ENCODE measurements at places on chromosomes 4 and X. TPM values are rescaled to one million over a fixed set of nuclear protein-coding genes. Genes with fewer than 3 reads are reported as not detected.

Gene OPRPN
- total RNA-seq: not detected

Gene FGF2
- total RNA-seq: 13.0 TPM

Gene CNGA1
- 0.39 TPM for total RNA-seq

Gene CETN2
- total RNA-seq: 33.3 TPM

Gene C4orf36
- total RNA-seq: 3.1 TPM

DNA sequence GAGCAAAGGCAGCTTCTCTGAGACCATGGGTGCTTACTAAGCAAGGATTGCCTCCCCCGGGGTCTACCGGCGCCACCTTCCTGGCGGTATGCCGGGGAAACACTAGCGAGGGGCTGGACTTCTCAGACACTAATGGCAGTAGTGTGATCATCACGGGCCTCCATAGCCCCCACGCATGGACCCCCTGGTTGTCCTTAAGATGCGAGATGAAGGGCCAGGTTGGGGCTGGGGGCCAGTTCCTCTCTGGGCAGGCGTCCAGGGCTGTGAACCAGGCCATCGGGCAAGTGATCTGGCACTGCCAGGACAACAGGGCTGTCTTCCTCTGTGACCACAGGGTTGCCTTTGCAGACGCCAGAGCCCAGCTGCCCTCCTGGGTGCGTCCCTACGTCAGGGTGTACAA lies 60.7 kb downstream of the ALPK1 start:
- DNase-seq: no peak
- H3K27ac ChIP-seq: no peak overlapping the region
- no peak overlapping the region for H3K4me3 ChIP-seq
- no peaks in the 10 kb centered on the region for H3K4me1 ChIP-seq
- H3K27me3 ChIP-seq: no peaks in the 10 kb centered on the region
- H3K36me3 ChIP-seq: no peaks in the 10 kb centered on the region

DNA sequence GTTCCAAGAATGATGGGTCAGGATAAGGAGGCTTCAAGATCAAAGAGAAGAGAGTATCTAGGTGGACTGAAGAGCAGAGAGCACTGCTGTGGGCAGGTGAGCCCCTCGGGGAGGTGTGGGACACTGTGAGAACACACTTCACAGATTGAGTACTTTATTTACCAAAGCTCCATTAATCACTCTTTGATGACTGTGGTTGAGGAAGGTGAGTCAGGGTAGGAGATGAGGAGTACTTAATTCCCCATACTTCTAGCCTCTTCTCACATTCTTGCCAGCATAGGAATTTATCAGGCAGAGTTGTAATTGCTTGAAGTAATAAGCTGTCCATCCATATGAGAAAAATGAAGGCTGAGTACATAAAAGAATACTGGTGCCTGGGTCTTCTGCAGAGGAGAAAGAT lies 375.3 kb downstream of the PCDH10 start:
- H3K36me3 ChIP-seq: no peaks in the 10 kb centered on the region
- H3K27me3 ChIP-seq: no peaks in the 10 kb centered on the region
- H3K4me3 ChIP-seq: no peak overlapping the region
- no peak overlapping the region for H3K27ac ChIP-seq

GRCh38 chrX:108396188-108396891 lies 41.9 kb downstream of the COL4A6 start:
- no peaks in the 10 kb centered on the region for H3K36me3 ChIP-seq
- no peaks in the 10 kb centered on the region for H3K4me1 ChIP-seq
- H3K4me3 ChIP-seq: no peak overlapping the region

DNA sequence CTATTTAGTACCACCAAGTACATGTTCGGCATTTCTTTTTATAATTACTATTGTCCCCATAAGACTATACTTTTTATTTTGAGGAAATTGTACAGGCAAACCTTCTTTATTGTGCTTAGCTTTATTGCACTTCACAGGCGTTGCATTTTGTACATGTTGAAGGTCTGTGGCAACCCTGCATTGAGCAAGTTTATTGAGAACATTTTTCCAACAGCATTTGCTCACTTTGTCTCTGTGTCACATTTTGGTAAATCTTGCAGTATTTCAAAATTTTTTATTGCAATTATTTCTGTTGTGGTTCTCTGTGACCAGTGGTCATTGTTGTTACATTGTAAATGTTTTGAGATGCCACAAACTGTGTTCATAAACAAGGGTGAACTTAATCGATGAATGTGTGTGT lies 10.8 kb upstream of the CXCL5 start:
- H3K4me3 ChIP-seq: no peak overlapping the region
- no peaks in the 10 kb centered on the region for H3K36me3 ChIP-seq
- no peak overlapping the region for H3K27ac ChIP-seq
- no peaks in the 10 kb centered on the region for H3K4me1 ChIP-seq
- DNase-seq: no peak

GRCh38 chr4:38609614-38610013 lies 54.4 kb upstream of the KLF3 start:
- H3K27ac ChIP-seq: no peak overlapping the region
- H3K36me3 ChIP-seq: no peaks in the 10 kb centered on the region
- no peak for DNase-seq
- no peak overlapping the region for H3K4me3 ChIP-seq
- peaks cover 14% of the 10 kb centered on the region for H3K4me1 ChIP-seq

GRCh38 chr4:65917486-65917885 lies 247.2 kb upstream of the EPHA5 start:
- H3K4me1 ChIP-seq: no peaks in the 10 kb centered on the region
- H3K36me3 ChIP-seq: no peaks in the 10 kb centered on the region
- no peak overlapping the region for H3K4me3 ChIP-seq
- H3K27ac ChIP-seq: no peak overlapping the region
- no peak for DNase-seq
- no peaks in the 10 kb centered on the region for H3K27me3 ChIP-seq

DNA sequence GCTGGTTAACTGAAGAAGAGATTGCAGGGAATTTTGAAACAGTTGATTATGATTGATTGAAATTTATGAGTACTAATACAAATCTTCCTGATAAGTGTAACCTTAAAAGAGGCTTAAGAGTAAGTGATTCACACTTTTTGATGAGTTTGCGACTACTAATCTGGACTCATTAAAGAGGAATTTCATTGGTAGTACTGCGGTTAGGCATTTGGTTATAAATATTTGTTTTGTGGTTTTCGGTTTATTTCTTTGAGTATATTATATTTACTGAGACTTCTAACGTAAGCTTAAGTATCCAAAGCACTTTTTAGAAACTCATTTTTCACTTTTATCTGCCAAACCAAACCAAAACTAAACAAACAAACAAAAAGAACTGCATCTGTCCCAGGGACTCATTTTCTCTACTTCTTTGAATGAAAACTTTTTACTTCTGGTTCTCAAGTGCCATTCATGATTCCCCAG lies 20.7 kb downstream of the SLIT2 start:
- H3K27ac ChIP-seq: no peak overlapping the region
- DNase-seq: no peak
- no peak overlapping the region for H3K4me3 ChIP-seq
- H3K36me3 ChIP-seq: no peaks in the 10 kb centered on the region
- H3K4me1 ChIP-seq: peaks cover 36% of the 10 kb centered on the region

- H3K36me3 ChIP-seq: no peaks in the 10 kb centered on the region
- H3K4me3 ChIP-seq: no peak overlapping the region
- H3K27ac ChIP-seq: no peak overlapping the region
- no peaks in the 10 kb centered on the region for H3K4me1 ChIP-seq
These were observed 24.0 kb downstream of the TAB3 start for GRCh38 chrX:30865015-30865414.

DNA sequence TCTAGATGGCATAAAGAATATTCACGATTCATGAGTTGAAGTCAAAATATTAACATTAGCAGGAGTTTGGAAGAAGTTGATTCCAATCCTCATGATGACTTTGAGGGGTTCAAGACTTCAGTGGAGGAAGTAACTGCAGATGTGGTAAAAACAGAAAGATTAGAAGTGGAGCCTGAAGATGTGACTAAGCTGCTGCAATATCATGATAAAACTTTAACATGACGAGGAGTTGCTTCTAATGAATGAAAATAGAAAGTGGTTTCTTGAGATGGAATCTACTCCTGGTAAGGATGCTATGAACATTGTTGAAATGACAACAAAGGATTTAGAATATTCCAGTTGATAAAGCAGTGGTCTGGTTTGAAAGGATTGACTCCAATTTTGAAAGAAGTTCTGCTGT lies 70.1 kb upstream of the TMLHE start:
- no peaks in the 10 kb centered on the region for H3K36me3 ChIP-seq
- H3K4me1 ChIP-seq: no peaks in the 10 kb centered on the region
- no peak overlapping the region for H3K4me3 ChIP-seq

- no peak for DNase-seq
- no peaks in the 10 kb centered on the region for H3K36me3 ChIP-seq
- no peak overlapping the region for H3K4me3 ChIP-seq
- H3K27me3 ChIP-seq: no peaks in the 10 kb centered on the region
- no peaks in the 10 kb centered on the region for H3K4me1 ChIP-seq
These were observed 246.7 kb downstream of the GPAT3 start for GRCh38 chr4:83782591-83782990.

GRCh38 chr4:169369634-169370033 lies 98.9 kb upstream of the SH3RF1 start:
- H3K27me3 ChIP-seq: no peaks in the 10 kb centered on the region
- H3K4me3 ChIP-seq: no peak overlapping the region
- DNase-seq: peak; percentile 30
- no peaks in the 10 kb centered on the region for H3K36me3 ChIP-seq
- no peak overlapping the region for H3K27ac ChIP-seq

GRCh38 chr4:102826105-102826889 lies 1.1 kb downstream of the UBE2D3 start:
- peaks cover 31% of the 10 kb centered on the region for H3K4me1 ChIP-seq
- peaks cover 32% of the 10 kb centered on the region for H3K36me3 ChIP-seq
- no peaks in the 10 kb centered on the region for H3K27me3 ChIP-seq
- DNase-seq: no peak
- H3K4me3 ChIP-seq: peak overlapping the region; percentile 98

- no peaks in the 10 kb centered on the region for H3K4me1 ChIP-seq
- H3K27me3 ChIP-seq: no peaks in the 10 kb centered on the region
- no peaks in the 10 kb centered on the region for H3K36me3 ChIP-seq
- peak; percentile 59 for DNase-seq
These were observed 68.3 kb upstream of the DDX3X start for GRCh38 chrX:41265615-41266014.

DNA sequence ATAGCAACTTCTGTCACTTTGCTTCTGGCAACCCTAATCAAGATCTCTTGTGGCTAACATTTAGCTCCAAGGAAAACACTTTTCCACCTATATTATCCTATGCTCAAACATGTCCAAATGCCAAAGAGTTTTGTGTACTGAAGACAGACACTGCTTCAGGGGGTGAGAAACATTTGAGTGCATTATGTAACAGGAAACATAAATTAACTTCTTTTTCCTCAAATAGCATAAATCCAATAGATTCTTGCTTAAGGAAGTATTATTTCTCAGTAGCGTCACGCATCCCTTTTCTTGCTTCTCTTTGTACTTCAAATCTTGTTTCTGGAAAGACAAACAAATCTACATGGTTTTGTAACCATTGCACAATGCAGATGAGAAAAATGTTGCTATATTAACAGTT lies 839.1 kb downstream of the GLUD2 start:
- DNase-seq: peak; percentile 82
- no peaks in the 10 kb centered on the region for H3K27me3 ChIP-seq
- H3K36me3 ChIP-seq: no peaks in the 10 kb centered on the region
- H3K4me3 ChIP-seq: no peak overlapping the region
- peaks cover 9% of the 10 kb centered on the region for H3K4me1 ChIP-seq

DNA sequence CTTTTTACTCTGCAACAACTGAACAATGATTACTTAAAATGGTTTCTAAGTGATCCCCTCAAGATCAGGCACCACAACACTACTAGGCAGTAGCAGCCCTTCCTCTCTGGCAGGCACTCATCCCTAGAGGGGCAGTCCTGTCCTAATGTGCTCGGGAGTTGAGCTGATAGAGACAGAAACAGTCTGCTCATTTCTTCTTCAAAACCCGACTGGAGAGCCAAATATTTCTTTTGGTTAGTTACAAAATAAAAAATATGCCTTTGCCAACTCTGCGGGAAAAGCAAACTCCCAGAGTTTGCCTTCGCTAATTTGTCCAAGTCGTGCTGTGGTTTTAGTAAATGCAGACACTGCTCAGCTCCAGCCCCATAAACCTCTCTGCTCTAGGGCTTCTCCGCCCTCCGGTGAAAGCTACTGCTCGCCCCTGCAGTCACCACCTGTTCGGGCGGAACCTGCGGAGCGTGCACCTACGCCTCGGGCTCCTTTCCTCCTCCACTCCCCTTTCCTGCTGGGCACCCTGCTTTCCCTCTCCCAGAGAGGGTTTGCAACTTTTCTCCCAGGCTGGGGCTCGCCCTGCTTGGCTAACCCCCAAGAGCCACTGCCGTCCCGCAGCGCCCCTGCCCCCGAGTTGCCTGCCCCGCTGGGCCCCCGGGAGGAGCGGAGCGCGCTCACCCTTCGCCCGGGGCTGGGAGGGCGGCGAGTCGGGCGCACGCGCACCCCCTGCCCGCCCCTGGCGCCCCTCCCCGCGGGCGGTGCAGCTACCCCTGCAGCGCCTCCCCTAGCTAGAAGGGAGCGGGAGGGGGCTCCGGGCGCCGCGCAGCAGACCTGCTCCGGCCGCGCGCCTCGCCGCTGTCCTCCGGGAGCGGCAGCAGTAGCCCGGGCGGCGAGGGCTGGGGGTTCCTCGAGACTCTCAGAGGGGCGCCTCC lies at the start of gene NPNT:
Gene NPNT (plus strand): TSS at position 812 of the 923 bp plus-strand sequence. CDS start 182 bp downstream, outside the sequence.
- no peaks in the 10 kb centered on the region for H3K36me3 ChIP-seq
- peaks cover 12% of the 10 kb centered on the region for H3K4me1 ChIP-seq
- no peak within 1 kb of the TSS for H3K27ac ChIP-seq
- DNase-seq: no peak
- peak within 1 kb of the TSS; percentile 48 for H3K4me3 ChIP-seq
- peaks cover 98% of the 10 kb centered on the region for H3K27me3 ChIP-seq

DNA sequence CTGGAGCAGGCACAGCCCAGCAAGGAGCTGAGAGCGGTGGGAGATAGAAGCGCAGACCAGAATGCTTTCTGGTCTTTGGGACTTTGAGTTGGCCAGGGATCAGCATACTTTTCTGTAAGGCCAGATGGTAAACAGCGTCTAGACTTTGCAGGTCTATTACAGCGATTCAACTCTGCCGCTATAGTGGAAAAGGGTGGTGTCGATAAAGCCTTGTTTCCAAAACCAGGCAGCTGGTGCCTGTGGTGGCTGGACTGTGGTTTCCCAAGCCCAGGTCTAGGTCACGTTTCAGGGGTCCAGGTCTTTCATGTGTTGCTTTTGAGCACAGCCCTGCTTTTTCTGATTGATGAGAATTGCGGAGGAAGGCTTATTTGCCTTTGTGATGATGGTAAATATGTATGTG lies 40.1 kb downstream of the HTT-AS start:
- H3K4me3 ChIP-seq: no peak overlapping the region
- no peaks in the 10 kb centered on the region for H3K36me3 ChIP-seq
- H3K4me1 ChIP-seq: no peaks in the 10 kb centered on the region
- no peak for DNase-seq
- no peaks in the 10 kb centered on the region for H3K27me3 ChIP-seq

DNA sequence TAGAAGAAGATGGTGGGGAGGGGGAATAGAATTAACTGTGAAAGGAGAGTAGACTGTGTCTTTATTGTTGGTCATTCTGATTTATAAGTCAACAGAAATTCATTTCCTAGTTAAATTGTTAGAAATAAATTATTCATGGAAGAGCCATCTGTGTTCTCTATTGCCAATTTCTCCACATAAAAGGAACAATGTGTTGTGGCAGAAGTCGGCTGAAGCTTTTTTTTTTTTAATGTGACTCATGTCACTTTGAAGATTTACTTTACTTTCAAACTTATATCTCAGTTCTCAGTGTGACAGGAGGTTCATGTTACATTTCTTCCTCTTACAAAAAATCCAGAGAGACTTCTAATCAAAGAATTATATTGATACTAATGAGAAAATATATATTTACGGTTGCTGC lies 60.5 kb downstream of the CPE start:
- no peaks in the 10 kb centered on the region for H3K27me3 ChIP-seq
- H3K27ac ChIP-seq: no peak overlapping the region
- H3K4me1 ChIP-seq: peaks cover 31% of the 10 kb centered on the region
- no peaks in the 10 kb centered on the region for H3K36me3 ChIP-seq
- no peak overlapping the region for H3K4me3 ChIP-seq
- DNase-seq: peak; percentile 52
